Heart right ventricle (tissue), 16 donors: ENCODE measurements at places on chromosomes 13 and 19. TPM values are rescaled to one million over a fixed set of nuclear protein-coding genes. Genes with fewer than 3 reads are reported as not detected.

GRCh38 chr19:46373491-46374359 lies 26.8 kb downstream of the PPP5C start:
- DNase-seq: peak; percentile 84

- no peak for DNase-seq
Observed at GRCh38 chr13:109868578-109869311, 82.4 kb upstream of the IRS2 start.

The MATK gene
- 1.2 TPM for polyA plus RNA-seq

The LILRB3 gene
- polyA plus RNA-seq: 2.5 TPM

The SLC1A6 gene
- not detected for polyA plus RNA-seq
